ENCODE measurements at places on chromosomes 7 and 10. TPM values are rescaled to one million over a fixed set of nuclear protein-coding genes. Genes with fewer than 3 reads are reported as not detected.
A peak's percentile ranks its signal among the peaks of the same experiment; 100 is the strongest.

DNA sequence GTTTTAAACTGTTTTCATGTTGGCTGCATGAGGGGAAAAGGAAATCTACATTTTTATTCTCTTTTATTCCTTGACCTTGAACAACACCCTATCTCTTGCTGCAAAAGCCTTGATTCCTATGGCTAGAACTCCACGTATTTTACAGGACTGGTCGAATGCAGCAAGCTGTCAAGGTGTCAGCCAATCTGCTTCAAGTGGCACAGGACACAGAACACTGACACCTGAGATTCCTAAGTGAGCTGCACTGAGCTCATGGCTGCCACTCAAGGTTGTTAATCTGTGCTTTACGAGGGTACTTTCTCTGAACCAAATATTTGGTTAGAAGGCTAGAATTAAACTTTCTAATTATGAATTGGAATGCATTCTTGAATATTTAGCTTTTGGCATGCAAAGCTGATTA lies 349.7 kb upstream of the COBL start:
- no peak for DNase-seq
- H3K27ac ChIP-seq = no peak overlapping the region
- H3K4me1 ChIP-seq = no peaks in the 10 kb centered on the region
- H3K4me3 ChIP-seq = no peak overlapping the region
- no peaks in the 10 kb centered on the region for H3K36me3 ChIP-seq
- no peaks in the 10 kb centered on the region for H3K27me3 ChIP-seq

DNA sequence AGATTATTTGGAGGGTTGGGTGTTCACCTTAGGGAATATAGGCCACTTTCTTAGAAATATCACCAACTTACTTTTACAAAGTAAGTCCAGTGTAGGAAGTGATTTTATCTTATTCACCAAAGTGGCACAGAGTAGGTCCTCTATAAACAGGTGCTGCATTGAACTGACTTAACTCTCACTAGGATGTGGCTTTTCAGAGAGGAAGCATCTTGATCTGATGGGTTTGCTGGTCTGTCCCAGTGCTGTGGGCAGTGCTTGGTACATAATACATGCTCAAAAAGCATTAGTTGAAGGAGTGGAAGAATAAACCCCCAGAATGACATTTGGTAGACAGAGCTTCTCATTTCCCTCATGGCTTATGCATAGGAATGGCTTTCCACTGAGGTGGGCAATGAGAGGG lies 334.7 kb downstream of the LRMDA start:
- H3K4me1 ChIP-seq = no peaks in the 10 kb centered on the region
- 0 out of 2 replicates have a peak, but pooled peaks cover 2% of the 10 kb centered on the region for H3K27me3 ChIP-seq
- H3K4me3 ChIP-seq = no peak overlapping the region
- DNase-seq = no peak

DNA sequence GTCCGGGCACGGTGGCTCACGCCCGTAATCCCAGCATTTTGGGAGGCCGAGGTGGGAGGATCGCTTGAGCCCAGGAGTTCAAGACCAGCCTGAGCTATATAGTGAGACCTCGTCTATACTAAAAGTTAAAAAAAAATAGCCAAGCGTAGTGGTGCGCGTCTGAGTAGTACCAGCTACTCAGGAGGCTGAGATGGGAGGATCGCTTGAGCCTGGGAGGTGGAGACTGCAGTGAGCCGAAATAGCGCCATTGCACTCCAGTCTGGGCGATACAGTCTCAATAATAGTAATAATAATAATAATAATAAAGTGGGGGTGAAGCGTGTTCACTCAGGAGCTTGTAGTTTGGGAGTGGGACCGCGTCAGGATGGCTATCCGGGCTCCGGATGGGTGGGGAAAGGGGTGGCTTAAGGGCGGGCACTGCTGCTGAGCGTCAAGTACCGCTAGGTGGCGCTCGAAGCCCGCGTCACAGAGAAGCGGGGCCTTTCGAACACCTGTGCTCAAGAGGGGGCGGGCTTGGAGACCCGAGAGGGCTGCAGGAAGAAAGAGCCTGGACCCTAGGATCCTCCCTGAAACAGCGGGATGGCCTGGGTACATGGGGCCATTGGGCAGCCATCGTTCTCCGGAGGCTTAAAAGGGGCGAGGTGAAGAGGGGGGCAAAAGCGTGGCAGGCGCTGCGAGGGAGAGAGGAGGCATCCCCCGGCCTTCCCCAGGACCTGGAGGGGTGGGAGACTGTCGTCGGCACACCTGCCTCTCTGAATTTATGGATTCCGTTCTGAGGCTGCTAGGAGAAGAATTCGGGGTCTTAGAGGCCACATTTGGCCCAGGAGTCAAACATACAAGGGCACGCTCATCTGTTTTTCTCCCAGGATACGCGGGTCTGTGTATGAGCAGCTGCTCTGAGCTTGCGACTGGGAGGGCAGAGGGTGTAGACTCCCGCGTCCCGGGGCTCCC lies 14.5 kb downstream of the LBX1 start:
- H3K36me3 ChIP-seq = no peaks in the 10 kb centered on the region
- peaks cover 11% of the 10 kb centered on the region for H3K4me1 ChIP-seq
- H3K4me3 ChIP-seq = peak overlapping the region; percentile 59
- DNase-seq = peak; percentile 89

DNA sequence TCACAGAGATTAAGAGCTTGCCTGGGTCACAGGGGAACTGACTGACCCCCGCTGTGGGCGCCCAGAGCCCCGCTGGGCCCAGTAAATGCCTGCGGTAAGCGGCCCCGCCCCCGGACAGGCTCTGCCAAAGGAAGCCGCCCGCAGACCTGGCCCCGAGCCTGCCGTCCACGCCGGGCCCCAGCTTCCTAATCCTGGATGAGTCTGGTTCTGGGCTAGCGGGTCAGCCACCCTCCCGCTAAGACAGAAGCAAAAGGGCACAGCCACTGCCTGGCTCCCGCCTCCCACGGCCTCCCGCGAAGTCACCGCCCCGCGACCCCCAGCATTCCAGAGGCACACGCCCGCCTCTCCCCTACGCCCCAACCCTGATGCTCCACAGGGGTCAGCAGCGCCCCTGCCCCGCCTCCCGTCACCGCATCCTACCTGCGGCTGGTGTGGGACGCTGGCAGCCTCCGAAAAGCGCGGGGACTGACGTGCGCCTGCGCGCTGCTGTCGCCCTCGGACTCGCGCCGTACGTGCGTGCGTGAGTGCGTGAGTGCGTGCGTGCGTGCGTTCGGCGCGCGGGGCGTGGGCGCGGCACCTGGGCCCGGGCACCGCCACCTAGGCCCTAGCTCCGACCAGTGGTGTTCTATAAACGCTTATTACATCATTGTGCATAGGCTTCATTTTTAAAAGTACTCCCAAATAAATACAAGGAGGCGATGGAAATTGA lies at the start of gene FIGNL1:
Gene FIGNL1, minus strand, starts transcription at position 470 of the 709 bp plus-strand sequence. CDS start 3,063 bp downstream, outside the sequence.
- H3K4me3 ChIP-seq = peak within 1 kb of the TSS; percentile 94
- peaks cover 5% of the 10 kb centered on the region for H3K27me3 ChIP-seq
- peaks cover 21% of the 10 kb centered on the region for H3K36me3 ChIP-seq
- DNase-seq = peak; percentile 82
- peak within 1 kb of the TSS; percentile 81 for H3K27ac ChIP-seq

GRCh38 chr10:82411416-82411815 lies 536.4 kb downstream of the NRG3 start:
- no peaks in the 10 kb centered on the region for H3K36me3 ChIP-seq
- no peak overlapping the region for H3K27ac ChIP-seq
- no peak overlapping the region for H3K4me3 ChIP-seq

- no peak overlapping the region for H3K27ac ChIP-seq
- no peaks in the 10 kb centered on the region for H3K27me3 ChIP-seq
- DNase-seq = no peak
- no peaks in the 10 kb centered on the region for H3K36me3 ChIP-seq
- no peaks in the 10 kb centered on the region for H3K4me1 ChIP-seq
Measured at GRCh38 chr7:92547579-92547978, 19.0 kb downstream of the RBM48 start.

Gene ERCC6
- total RNA-seq = 5.7 TPM

Gene INA
- total RNA-seq = not detected

DNA sequence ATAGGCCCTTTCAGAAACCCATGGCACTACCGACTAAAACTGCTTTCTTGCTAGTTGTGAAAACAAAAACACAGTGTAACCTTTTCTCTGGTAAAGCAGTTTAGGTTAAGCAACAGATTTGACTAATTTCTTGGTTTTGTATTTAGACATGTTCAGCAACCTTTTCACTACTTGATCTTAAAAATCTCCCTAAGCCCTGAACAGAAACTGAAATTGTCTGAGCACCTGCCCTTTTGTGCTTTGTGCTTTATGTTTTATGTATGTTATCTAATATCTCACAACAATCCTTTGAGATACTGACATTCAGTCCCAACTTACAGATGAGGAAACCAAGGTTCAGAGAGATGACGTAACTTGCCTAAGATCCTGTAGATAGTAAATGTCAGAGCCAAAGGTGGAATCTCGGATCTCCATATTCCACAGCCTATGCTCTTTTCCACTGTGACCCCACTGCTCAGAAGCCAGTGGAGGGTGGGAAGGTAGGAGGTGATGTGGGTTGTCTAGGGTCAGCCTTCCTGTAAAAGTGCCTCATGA lies 146.6 kb downstream of the LCOR start:
- no peak overlapping the region for H3K4me3 ChIP-seq
- no peaks in the 10 kb centered on the region for H3K4me1 ChIP-seq

Gene CPA2
- total RNA-seq = 2.0 TPM

DNA sequence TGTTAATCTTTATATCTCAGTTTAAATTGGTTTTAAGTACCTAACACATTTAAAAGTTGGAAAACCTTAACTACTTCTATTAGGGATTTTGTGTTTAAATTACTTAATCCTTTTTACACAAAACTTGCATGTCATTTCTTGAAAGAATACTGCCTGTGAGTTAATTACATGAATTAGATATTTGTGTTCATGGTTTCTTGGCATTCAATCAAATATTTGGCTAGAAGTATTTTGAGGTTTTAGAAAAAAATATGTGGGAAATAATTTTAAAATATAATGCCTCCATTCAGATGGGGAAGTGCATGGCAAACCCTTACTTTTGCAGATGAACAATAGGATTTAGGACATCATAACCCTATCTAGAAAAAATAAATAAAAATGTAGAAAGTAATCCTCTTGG lies 186.5 kb upstream of the SEMA3E start:
- no peaks in the 10 kb centered on the region for H3K27me3 ChIP-seq
- H3K4me3 ChIP-seq = no peak overlapping the region
- H3K27ac ChIP-seq = peak overlapping the region; percentile 39
- DNase-seq = peak; percentile 6
- H3K4me1 ChIP-seq = peaks cover 13% of the 10 kb centered on the region

DNA sequence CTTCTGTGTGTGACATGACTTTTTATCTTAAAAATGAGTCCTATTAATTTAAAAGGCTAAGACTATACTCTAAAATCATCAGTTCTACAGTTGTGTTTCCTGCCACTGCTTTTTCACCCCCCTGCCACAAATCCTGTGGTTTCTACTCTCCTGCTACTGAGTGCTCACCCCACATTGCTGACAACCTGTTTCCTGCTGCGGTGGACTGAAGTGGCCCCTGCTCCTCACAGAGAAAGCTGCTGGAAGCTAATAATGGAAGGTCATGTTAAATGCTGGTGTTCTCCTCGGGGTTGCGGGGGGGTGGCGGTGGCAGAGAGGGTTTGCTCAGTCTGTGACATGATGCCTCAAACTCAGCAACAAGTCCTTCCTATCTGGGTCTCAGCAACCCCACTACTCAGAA lies 113.2 kb upstream of the INHBA start:
- no peak overlapping the region for H3K4me3 ChIP-seq
- no peaks in the 10 kb centered on the region for H3K4me1 ChIP-seq
- H3K27me3 ChIP-seq = no peaks in the 10 kb centered on the region
- no peak for DNase-seq
- H3K36me3 ChIP-seq = no peaks in the 10 kb centered on the region
- H3K27ac ChIP-seq = no peak overlapping the region
